ENCODE measurements at places on chromosomes 7 and 10. TPM values are rescaled to one million over a fixed set of nuclear protein-coding genes. Genes with fewer than 3 reads are reported as not detected.

CUBN gene
- total RNA-seq: 2.4 TPM

- DNase-seq: no peak
Measured at GRCh38 chr10:78184851-78185692, 151.4 kb downstream of the RPS24 start.

ZCCHC24 gene
- total RNA-seq: 103 TPM

RAB19 gene
- not detected for total RNA-seq

PODXL gene
- total RNA-seq: 51.0 TPM

GRCh38 chr7:5420881-5421713, 2.5 kb downstream of the TNRC18 start:
- no peak for DNase-seq

TWIST1 gene
- 2.3 TPM for total RNA-seq

- no peak for DNase-seq
Measured at GRCh38 chr10:9390516-9390915, 1336.0 kb downstream of the GATA3 start.

KIAA1549 gene
- total RNA-seq: 23.5 TPM

- no peak for DNase-seq
Measured at GRCh38 chr10:2744547-2745200, 322.7 kb upstream of the PFKP start.

DNA sequence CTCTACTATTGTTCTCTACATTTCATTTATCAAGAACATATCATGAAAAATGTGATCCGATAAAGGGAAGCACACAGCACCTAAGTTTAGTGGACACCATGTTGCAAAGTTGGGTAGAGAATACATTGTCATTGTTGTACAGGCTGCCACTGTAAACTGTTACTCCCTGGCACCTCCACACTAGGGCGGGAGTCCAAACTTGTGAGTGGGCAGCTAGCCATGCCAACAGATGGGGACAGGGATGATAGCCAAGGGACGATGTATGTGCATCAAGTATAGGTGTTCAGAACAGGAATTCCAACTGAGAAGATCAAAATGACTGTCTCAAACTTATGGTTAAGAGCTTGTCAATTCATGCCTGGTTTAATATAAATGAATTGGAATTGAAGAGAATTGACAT, 31.1 kb upstream of the COMMD3 start:
- no peak for DNase-seq

- DNase-seq: no peak
Measured at GRCh38 chr7:132461032-132461592, 115.2 kb downstream of the PLXNA4 start.

DNA sequence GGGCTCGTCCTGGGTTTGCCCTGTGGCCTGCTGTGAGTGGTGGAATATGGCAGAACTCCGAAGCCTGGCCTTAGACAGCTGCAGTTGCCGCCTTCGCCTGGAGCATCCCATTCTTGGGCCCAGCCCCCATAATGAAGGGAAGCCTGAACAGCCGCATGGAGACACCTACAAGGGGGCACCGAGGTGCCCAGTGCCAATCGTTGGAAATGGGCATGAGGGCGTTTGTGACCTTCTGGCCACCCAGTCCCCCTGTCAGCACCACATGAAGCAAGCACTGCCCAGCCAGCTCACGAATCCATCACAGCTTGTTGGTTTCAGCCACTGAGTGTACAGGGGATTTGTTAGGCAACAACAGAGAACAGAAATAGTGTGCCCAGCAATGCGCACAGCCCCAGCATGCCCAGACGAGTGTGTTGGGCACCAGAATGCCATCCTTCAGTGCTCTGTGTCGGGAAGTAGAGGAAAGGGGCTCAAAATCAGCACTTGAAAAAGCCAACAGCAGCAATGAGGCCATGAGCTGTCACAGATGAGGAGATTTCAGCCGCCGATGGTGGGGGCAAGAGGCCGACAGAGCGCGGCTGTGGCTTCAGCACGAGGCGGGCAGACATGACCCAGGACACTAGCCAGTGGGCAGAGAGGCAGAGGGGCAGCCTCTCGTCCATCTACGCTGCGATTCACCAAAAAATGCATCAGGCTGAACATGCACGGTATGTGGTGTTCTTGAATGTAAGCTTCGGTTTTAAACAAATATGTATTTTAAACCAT, 91.2 kb downstream of the TNS3 start:
- DNase-seq: no peak

- peak; percentile 40 for DNase-seq
Measured at GRCh38 chr7:88243345-88243909, 23.6 kb upstream of the SRI start.

GRCh38 chr10:12782537-12782936, 219.0 kb downstream of the CCDC3 start:
- no peak for DNase-seq

All from dorsolateral prefrontal cortex (tissue), 122 donors.